ENCODE measurements at places on chromosomes 5 and 9.

- DNase-seq: no peak
Measured at GRCh38 chr5:2007878-2008501, 125.3 kb upstream of the IRX4 start.

DNA sequence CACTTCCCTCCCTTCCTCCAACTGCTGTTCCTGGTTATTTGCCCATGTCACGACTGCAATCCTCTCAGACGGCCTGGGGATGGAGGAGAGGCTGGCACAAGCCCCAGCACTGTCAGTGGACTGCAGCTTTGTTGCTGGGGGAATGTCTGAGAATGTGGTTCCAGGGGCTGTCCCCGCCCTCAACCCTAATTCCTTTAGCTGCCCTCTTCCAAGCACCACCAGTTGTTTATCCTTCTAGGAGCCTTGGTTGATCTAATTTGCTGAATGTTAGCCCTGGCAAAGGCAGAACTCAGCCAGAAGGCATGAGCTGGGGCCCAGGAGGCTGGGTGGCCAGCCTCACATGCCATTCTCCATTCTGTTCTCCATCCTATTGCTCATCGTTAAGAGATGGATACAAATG, 51.6 kb downstream of the ADAM19 start:
- DNase-seq: no peak

DNA sequence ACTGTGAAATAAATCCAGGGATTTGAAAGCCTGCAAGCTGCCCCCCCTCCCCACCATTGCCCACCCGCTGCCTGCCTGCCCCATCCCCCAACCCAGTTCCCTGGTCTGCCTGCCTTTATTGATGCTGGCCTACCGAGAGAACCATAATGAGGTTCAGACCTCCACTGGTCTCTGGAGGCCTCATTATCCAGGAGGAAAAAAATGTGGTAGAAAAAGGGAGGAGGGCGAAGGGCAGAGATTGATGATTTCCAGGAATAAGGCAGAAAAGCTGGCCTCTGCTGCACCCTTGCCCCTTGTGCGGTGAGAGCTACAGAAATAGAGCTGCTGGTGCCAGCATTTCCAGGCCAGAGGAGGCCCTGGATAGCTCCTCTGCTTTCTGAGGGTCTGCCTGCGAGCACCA, 216.1 kb downstream of the PAPPA start:
- no peak for DNase-seq

GRCh38 chr5:373710-374602, 52.4 kb downstream of the AHRR start:
- peak; percentile 12 for DNase-seq

DNA sequence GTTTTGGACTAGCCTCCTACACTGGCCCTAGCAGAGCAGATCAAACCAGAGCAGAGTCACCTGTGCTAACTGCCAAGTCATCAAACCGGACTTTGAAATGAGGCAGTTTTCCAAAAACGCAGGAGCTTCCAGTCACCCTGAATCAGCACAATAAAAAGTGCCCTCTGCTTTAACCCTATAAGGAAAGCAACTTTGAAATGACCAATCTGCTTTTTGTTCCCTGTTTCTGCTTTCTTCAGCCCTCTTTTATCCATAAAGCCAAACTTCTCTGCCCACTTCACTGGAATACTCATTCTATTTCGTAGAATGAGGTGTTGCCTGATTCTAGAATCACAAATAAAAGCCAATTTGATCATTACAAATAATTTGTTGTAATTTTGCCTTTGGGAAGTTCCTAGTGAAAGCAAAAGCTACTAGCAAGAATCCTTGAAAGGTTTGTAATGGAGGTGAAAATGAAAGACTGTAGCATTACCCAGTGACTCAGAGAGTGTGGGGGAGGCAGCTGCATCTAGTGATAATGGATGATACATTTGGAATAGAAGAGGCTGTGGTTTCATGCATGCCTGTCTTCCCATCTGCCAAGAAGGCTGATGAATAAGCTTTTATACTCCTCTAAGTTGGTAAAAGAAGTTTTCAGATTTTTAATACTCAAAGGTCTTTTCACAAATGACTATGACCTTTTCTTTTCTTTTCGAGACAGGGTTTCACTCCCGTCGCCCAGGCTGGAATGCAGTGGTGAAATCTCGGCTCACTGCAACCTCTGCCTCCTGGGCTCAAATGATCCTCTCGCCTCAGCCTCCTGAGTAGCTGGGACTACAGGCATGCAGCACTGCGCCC, 14.9 kb downstream of the SPAAR start:
- DNase-seq: no peak

GRCh38 chr5:150506571-150507473, 1.1 kb upstream of the NDST1 start:
- no peak for DNase-seq

DNA sequence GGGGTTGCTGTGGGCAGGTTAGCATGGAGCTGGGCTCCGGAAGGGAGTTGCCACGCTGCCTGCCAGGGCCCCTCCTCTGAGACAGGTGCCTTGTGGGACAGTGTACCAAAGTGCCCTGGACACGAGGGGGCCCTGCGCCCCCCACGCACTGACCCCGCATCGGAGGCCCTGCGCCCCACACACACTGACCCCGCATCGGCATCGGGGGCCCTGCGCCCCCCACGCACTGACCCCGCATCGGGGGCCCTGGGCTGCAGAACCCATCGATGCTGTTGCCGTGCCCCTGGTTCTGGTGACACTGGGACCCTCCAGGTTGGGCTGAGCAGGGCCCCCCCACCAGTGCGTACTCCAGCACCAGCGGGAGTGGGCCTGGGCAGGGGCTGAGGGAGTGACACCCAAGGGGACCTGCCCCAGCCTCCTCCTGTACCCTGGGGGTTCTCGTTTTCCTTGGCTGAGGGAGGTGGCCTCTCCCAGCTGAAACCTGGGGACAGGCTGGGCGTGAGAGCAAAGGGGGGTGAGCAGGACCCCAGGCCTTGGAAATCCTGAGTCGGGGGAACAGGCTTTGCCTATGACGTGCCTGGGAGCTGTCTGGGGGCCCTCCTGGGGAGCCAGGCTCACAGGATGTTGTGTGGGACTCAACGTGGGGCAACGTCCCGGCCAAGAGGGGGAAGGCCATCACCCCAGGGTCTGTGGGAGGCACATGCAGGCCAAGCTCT, 6.9 kb downstream of the SAPCD2 start:
- DNase-seq: no peak

- DNase-seq: no peak
Measured at GRCh38 chr9:33103501-33104281, 27.2 kb upstream of the SMU1 start.

GRCh38 chr9:109278848-109279247, 42.0 kb downstream of the EPB41L4B start:
- DNase-seq: no peak

DNA sequence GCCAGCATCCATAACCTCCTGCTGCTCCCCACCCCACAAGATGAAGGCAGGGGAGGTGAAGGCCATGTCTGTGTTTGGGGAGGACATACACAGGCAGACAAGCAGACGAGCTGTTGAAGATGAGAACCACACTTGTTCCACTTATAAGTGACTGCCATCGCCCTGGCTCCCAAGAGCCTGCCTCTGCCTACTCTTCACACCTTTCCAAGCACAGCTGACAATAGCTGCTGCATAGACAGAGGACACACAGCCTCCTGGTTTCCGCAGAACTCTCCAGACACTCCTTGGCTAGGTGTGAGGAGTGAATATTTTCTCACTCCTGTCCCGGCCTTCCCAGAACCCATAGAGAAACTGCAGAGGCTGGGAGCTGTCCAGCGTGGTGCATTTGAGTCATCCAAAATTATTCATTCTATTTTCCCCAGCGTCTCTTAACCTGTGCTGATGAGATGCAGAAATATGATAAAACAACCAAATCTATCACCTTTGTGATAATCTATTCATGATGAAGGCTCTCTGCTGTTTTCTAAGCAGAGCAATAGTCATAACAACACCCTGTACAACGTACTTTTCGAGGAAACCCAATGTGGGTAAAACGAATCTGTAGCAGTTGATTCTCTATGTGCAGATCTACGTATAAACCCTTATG, 24.7 kb downstream of the KLF9 start:
- no peak for DNase-seq

DNA sequence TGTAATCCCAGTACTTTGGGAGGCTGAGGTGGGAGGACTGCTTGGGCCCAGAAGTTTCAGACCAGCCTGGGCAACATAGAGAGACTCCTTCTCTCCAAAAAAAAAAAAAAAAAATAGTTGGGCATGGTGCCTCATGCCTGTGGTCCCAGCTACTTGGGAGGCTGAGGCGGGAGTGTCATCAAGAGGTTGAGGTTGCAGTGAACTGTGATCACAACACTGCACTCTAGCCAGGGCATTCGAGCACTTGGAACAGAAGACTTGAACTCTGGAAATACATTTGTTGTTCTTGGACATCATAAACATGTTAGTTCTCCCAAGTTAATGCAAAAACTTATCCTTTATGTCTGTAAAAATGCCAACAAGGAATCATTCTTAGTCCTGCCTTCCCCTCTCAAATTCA, 29.6 kb downstream of the EHMT1 start:
- DNase-seq: no peak

GRCh38 chr9:134329886-134330285, 3.6 kb downstream of the RXRA start:
- no peak for DNase-seq

DNA sequence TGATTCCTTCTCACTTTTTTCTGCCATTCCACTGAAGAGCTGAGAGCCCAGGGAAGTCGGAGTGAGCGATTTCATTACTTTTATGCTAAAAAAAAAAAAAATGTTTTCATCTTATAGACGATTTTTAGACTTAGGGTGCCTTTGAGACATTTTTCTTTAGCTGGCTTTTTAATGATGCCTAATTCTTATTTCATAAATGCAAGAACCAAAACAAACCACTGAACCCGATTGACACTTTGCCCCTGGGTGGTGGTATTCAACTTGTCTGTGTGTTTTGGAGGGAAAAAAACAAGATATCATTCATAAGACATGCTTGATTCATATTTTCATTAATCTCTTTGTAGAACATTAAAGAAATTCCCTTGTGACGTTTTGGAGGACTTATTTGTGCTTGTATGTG, 2.4 kb downstream of the TLE4 start:
- DNase-seq: no peak

GRCh38 chr9:137302118-137302448, at the start of gene NRARP:
NRARP (minus strand) TSS chr9:137302271; CDS start chr9:137301928, 343 bp downstream.
- peak; percentile 91 for DNase-seq

DNA sequence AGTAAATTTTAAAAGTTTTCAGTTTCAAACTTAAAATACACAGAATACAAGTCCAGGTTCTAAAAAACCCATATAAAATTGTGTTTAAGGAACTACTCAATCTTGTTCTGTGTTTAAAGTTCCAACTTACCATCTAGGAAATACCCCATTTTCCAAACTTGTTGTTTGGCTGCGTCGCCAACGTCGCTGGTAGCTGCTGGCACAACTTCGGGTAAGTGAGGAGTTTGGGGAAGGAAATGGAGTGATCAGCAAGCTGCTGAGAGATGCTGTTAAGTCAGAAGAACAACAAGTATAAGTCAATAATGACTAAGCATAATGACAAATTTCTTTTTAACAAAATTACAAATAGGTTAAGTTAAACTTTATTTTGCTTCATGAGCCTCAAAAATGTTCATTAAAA, 71.3 kb upstream of the RAPGEF6 start:
- DNase-seq: no peak

- DNase-seq: no peak
Measured at GRCh38 chr5:6552612-6553011, 80.2 kb downstream of the NSUN2 start.

DNA sequence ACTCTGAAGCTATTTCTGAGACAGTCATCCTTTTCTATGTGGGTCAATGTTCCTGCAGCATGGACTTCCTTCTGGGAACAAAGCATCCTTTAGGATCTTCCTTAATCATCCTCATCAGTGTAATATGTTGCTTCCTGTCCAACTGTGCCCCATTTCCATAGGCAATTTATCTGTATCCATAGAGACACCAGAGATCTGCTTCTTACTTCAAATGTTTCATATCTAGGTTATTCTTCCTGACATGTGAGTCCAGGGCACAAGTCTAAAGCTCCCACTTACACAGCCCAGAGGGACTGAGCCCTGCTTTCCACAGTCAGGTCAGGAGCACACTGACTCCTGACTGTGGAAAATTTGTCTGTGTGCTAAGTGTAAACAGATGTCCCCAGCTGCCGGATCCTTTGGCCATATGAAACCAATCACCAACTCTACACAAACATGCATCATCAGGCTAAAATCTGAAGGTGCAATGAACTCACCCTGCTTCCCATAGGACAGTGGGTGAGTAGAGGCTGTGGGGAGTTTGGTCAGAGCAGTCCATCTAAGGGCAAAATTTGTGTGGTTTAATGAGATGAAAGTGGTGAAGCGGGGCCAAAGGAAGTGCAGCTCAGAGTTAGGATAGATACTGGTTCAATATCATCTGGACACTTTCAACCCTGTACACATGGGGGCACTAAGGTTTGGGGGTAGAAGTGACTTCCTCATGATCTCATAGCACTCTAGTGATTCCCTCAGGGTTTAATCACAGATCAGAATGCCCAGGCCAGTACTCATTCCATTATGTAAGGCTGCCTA, 85.2 kb upstream of the TNC start:
- DNase-seq: no peak

GRCh38 chr5:7983433-7983832, 114.5 kb downstream of the MTRR start:
- DNase-seq: no peak

DNA sequence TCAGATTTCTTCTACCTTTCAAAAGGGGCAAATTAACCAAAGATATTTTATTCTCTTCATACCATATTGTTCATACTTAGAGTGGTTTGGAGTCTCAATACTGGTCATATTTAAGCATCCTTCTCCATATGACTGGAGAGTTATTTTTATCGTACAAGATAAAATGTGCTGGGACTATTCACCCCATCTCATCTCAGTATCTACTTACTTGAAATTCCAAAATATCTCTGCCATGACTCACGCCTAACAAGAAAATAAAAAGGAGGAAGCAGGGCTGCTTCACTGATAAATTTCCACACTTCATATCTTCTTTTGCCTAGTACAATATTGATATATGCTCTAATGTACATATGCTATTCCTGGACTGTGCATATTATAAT, 277.9 kb upstream of the CDH9 start:
- no peak for DNase-seq

- no peak for DNase-seq
Measured at GRCh38 chr5:157568222-157568621, 7.4 kb downstream of the ADAM19 start.
